CD14-positive monocyte (primary cell): ENCODE measurements at places on chromosomes 13 and 19.
A peak's percentile ranks its signal among the peaks of the same experiment; 100 is the strongest.

DNA sequence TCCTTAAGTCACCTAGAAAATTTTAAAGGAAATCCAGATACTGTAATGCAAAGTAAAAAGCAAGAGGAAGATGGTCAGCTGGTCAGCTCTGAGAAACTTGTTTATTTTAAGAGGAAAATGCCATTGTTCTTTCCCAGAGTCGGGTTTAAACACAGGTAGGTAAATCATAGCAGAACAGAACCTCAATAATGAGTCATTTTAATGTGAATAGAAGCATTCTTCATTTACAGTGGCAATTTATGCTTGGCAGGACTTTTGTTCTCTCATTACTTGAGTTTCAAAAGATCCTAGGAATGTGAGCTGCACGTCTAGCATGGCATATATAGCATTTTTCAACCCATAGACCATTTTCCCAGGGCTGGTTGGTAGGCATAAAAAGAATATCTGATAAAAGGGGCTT, 132.3 kb downstream of the LIG4 start:
- DNase-seq, result no peak

GRCh38 chr19:41269571-41269970, 5.4 kb downstream of the HNRNPUL1 start:
- no peak for DNase-seq

GRCh38 chr19:53927739-53928138, 18.7 kb downstream of the CACNG7 start:
- DNase-seq, result no peak

DNA sequence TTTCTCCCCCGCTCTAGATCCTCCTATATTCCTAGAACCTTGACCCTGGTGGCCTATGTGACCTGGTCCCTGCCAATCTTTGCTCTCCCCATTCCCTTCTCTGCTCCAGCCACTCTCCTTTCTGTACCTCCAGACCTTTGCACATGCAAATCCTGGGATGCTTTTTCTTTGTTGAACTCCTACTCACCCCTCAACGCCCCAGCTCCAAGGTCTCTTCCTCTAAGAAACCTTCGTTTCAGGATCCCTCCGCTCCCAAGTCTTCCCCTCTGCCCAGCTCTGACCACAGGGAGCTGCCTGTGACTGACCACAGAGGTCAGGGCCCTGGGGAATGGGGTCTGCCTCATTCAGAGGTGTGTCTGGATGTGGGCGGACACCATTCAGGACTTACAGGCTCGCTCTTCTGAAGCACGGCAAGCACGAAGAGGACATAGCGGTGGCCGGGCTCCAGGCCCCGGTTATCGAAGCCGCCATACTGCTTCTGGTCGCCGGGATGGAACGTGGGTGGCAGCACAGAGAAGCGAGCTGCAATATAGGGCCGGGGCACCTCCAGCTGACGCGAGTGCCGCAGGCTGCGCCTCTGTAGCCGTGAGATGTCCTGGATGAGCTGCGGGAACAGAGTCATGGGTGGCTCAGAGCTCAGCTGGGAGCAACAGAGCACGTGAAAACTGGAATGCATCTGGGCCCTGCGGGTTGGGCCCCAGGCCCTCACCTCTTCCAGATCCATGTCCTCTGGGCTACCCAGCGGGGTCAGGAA, 120.9 kb downstream of the PTPRS start:
- DNase-seq, result no peak

DNA sequence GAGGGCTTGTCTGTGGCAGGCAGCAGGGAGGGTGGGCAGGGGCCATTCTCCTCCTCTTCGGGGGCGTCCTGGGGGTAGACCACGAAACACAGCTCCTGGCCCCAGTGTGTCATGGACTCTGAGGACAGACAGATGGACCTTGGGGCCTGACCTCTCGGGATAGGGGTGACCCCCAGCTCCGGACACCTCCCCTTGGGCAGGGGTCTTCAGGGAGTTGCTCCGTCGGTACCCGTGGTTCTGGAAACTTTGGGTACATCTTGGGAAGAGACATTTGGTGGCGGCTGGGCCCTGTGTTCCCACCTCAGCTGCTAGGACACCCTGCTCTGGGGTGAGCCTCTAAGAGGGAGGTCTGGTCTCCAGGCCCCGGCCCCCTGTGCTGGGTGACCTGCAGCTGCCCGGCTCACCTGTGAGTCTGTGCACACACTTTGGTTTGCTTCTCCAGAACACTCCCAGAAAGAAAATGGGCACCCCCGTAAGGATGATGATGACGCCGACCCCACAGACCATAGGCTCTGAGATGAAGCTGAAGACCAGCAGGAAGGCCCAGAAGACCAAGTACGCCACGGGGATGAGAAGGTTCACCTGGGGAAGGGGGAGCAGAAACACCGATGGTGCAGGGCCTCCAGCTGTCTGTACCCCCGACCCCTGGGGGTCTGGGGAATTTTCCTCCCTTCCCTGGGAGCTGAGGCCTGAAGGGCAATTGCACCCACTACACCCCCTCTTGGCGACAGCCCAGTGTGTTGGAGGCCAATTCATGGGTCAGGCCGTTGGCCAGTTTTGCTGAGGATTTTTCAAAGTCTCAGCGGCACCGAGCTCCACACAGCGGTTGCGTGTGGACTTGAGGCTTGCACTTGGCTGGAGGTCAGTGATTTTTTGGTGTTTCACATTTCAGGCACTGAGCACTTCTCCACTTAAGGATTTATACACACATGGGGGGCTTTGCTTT, 15.0 kb downstream of the LRP3 start:
- DNase-seq, result no peak

DNA sequence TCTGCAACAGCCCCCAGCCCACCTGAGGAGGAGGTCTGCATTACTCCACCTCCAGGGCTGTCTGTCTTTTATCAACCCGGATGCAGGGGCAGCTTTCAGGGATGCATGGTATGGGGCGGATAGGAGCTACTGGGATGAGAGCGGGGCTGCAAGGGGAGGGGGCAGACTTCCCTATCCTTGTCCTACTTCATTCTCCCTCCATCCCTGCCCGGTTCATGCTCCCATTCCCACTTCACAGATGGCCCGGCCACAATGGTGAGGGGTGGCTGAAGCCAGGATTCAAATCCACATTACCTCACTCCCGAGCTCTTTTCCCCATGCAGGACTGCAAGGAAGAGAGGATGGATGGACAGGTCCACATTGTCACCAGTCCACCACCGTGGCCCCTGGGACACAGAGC, 40.5 kb upstream of the VSTM2B start:
- no peak for DNase-seq

GRCh38 chr19:44866664-44867063, 20.6 kb downstream of the NECTIN2 start:
- DNase-seq, result no peak

GRCh38 chr13:82687884-82688283, 1194.4 kb downstream of the SLITRK1 start:
- DNase-seq, result no peak

- DNase-seq, result no peak
Observed at GRCh38 chr13:107928762-107929161, 286.6 kb downstream of the LIG4 start.

GRCh38 chr13:62278271-62278670, 862.6 kb upstream of the PCDH20 start:
- no peak for DNase-seq

- no peak for DNase-seq
Observed at GRCh38 chr13:82797876-82798275, 1084.4 kb downstream of the SLITRK1 start.

DNA sequence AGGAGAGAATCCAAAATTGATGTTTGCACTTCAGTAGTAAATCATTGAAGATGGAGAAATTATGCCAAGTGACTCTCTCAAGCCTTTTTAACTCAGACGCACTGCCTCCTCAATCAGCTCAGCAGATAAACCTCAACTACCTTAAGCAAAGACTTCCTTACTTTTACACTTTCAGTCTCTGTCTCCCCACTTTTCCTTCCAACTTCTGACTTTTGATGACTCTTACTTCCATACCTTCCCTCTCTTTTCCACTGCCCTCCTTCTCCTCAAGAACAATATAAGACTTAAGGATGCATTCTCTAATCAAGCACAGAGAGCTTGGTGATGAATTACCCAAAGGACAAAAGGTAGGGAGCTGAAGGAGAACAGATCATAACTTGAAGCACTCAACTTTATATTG, 4.8 kb upstream of the DACH1 start:
- no peak for DNase-seq

GRCh38 chr13:91813253-91813652, 414.8 kb downstream of the GPC5 start:
- DNase-seq, result no peak

- DNase-seq, result no peak
Observed at GRCh38 chr19:6837525-6837924, 49.9 kb upstream of the ADGRE1 start.

GRCh38 chr19:13841086-13841961, 35.6 kb upstream of the NANOS3 start:
- DNase-seq, result peak; percentile 43

DNA sequence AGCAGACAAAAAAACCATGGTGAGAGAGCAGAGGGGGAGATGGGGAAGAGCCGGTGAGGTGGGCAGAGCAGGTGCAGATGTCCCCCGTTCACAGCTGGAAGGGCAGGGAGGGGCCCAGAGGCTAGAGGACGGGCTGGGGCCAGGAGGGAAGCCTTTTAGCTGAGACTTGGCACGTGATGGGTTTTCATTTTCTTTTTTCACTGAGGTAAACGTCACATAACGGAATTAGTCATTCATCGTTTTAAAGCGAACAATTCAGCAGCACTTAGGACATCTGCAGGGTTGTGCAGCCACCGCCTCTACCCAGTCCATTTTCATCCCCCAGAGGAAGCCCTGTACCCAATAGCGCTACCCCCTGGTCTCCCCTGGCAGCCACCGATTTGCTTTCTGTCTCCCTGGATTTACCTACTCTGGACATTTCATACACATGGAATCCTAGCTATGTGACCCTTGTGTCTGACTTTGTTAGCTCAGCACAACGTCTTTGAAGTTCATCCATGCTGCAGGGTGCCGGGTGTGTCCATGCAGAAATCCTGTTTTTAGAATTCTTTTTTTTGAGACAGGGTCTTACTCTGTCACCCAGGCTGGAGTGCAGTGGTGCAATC, 16.0 kb upstream of the EMC10 start:
- DNase-seq, result peak; percentile 23

DNA sequence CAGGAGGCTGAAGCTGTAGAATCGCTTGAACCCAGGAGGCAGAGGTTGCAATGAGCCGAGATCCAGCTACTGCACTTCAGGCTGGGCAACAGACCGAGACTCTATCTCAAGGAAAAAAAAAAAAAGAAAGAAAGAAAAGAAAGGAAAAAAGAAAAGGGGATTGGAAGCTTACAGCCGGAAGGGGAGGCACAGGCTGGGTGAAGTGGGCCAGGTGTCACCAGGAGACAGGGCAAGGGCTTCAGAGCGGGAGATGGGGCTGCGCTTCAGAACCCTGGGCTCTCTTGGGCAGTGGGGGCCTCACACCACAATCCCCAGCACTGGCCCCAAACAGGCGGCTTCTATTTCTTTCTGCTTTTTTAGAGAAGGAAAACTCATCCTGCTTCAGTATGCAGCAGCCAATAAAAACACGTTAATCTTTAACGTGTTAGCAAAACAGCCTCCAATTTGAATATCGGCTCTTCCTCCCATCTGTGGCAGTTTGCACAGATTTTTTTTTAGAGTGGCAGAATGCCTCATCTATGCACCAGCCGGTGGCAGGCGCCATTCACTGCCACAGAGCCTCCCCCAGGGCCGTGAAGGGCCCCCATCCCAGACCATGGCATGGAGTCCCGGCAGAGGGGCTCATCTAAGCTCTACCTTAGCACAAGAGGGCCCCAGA, 46.6 kb upstream of the C19orf12 start:
- DNase-seq, result no peak

GRCh38 chr19:12580180-12580694, 29.0 kb upstream of the ZNF564 start:
- DNase-seq, result no peak

- DNase-seq, result no peak
Observed at GRCh38 chr13:89951341-89951740, 1396.1 kb upstream of the MIR17HG start.

DNA sequence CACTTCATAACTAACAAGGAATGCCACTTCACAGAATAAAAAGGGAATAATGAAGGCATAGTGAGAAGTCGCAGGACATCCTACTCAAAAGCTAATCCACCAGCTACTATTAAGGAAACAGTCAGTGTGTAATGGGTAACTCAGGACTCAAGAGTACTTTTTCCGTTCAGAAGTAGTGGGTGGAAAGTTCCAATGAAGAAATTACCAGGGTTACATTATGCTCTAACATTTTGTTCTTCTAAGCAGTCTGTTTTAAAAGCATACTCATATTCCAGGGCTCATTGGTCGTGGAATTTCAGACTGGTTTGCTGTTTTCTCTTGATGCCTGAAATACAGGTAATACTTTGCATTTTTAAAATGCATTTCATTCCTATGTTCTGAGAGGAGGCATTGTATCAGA, 222.4 kb upstream of the IRS2 start:
- no peak for DNase-seq

- DNase-seq, result peak; percentile 19
Observed at GRCh38 chr19:2488405-2488941, 12.5 kb downstream of the GADD45B start.

DNA sequence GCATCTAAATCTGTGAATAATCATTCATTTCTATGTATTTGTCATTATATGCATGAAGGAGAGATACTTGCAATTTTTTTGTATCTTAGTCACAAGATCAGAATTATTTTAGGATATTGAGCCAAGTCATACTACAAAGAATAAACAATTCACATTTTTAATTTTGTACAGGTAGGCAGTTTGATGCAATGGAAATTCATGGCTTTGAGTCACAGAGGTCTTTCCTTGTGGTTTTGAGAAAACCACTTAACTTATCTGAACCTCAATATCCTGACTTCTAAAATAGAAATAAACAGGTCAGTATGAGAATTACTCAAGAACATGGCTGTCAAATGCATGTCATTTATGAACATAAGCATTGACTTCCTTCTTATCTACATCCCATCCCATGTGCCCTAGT, 221.4 kb upstream of the SLC10A2 start:
- no peak for DNase-seq

DNA sequence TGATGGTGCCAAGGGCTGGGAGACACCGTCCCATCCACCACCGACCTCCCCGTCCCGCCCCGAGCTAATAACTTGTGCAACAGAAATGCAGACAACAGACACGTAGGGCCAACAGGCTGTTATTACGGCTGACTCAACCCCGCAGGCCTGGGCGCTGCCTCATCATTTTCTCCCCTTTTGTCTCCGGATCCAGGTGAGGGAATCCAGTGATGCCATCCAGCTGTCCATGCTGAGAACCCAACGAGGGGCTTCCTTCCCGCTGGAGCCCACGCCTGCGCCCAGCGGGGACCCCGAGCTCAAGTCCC, 6.4 kb upstream of the DIRAS1 start:
- no peak for DNase-seq

- DNase-seq, result peak; percentile 50
Observed at GRCh38 chr19:17797424-17798201, 2.7 kb downstream of the B3GNT3 start.

DNA sequence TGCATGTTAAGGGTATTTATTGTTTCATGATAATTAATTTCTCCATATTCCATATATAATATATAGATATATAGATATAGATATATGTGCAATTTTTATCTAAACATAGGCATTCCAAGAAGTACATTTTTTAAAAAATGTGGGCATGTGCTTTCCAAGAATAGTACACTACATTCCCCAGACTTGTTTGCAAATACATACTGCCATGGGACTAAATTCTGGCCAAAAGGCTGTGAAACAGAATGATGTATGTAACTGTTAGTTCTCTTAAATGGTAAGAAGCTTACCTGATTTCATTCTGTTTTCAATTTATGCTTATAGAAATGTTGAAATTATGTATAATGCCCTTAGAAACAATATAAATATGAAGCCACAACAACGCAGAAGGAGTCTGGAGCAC, 503.2 kb upstream of the SPRY2 start:
- no peak for DNase-seq

GRCh38 chr13:51822106-51822815, 18.3 kb upstream of the DHRS12 start:
- peak; percentile 54 for DNase-seq
